ENCODE measurements at places on chromosomes 5 and 9. TPM values are rescaled to one million over a fixed set of nuclear protein-coding genes. Genes with fewer than 3 reads are reported as not detected.

The CDC20B gene
- 0.07 TPM for total RNA-seq

The KLF4 gene
- total RNA-seq = 14.8 TPM

The CCDC180 gene
- 0.75 TPM for total RNA-seq

The TCF7 gene
- 15.3 TPM for total RNA-seq

The MVB12B gene
- total RNA-seq = 8.1 TPM

The SAXO1 gene
- total RNA-seq = not detected

The NRARP gene
- 4.1 TPM for total RNA-seq

The KIAA0825 gene
- 0.42 TPM for total RNA-seq

The FOXD4L4 gene
- total RNA-seq = not detected

The KIF4B gene
- 0.05 TPM for total RNA-seq

The OTP gene
- total RNA-seq = 0.03 TPM

The NUP155 gene
- total RNA-seq = 17.8 TPM

The CDX1 gene
- not detected for total RNA-seq

The FGF18 gene
- 0.62 TPM for total RNA-seq

The LOX gene
- total RNA-seq = 1.3 TPM

The GARIN3 gene
- not detected for total RNA-seq

The CATSPER3 gene
- 0.40 TPM for total RNA-seq

The BARHL1 gene
- total RNA-seq = not detected

The CARTPT gene
- not detected for total RNA-seq

The GBGT1 gene
- 2.5 TPM for total RNA-seq

The TDRD7 gene
- 12.3 TPM for total RNA-seq

The SNCB gene
- total RNA-seq = 0.70 TPM

The SIMC1 gene
- 14.2 TPM for total RNA-seq

The IARS1 gene
- total RNA-seq = 99.1 TPM

The PCDHGA9 gene
- 0.07 TPM for total RNA-seq

The TRMO gene
- 12.2 TPM for total RNA-seq

The MRPL36 gene
- 120 TPM for total RNA-seq

The SLC36A1 gene
- total RNA-seq = 9.6 TPM

The PCDHA7 gene
- total RNA-seq = 0.13 TPM

The GPR151 gene
- not detected for total RNA-seq

The NELFB gene
- 61.1 TPM for total RNA-seq

The SPINK6 gene
- not detected for total RNA-seq

The STPG3 gene
- not detected for total RNA-seq

The PTGDS gene
- 0.59 TPM for total RNA-seq

The SMARCA2 gene
- total RNA-seq = 34.5 TPM
